ENCODE measurements at places on chromosomes 5 and 9.

- no peak for DNase-seq
Observed at GRCh38 chr9:123470121-123470782, 114.3 kb downstream of the CRB2 start.

DNA sequence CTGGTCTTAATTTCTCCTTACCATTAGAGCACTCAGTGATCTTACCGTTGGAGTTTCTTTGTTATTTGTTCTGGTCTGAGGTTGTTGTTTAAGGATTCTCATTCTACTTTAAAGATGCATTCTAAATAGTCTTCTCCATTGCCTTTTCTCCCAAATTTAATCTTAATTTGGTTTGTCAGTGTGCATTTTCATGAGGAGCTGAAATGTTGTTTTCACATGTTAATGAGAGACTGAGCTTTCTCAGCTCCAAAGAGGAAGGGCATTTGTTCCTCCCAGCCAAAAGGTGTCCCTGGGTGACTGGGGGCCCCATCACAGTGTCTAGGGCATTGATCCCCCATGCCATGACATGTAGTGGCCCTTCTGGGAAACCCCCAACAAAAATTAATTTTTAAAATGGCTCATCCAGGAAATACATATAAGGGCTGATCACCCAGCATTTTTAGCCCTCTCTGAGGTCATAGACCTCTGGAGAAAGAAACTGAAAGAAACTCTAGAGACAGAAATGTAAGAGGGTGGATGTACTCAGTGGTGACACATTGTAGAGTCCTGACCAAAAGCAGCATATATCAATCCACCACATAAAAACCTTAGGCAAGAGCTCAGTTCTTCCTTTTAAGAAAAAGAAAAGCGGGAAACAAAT lies 240.4 kb upstream of the RAI14 start:
- DNase-seq, result no peak

DNA sequence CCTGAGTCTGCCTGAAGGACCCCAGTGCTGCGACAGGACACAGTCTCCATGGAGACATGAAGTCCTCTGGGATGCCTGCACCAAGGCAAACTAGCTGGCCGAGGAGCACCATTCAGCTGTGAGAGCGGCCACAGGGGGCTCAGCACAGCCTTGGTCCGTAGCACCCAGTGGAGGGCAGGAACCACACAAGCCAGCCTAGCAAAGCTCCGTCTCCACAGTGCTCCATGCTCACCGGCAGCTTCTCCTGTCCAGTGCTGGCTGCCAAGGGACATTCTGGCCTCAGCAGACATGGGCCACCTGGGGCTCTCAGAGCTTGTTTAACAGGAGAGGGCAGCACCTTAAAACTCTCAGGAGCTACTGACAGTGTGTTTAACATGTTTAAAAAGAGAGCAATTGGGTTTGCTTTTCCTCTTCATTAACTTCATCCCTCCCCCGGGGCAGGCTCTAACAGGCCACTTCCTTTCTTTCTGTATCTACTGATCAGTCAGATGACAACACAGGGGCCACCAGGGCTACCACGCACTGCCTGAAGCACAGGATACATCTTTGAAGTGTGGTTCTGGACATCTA lies 57.0 kb downstream of the SECISBP2 start:
- no peak for DNase-seq

- DNase-seq, result no peak
Observed at GRCh38 chr5:180370861-180371641, 17.9 kb upstream of the GFPT2 start.
